ENCODE measurements at places on chromosomes 5 and 9. TPM values are rescaled to one million over a fixed set of nuclear protein-coding genes. Genes with fewer than 3 reads are reported as not detected.

PCSK1 gene
- total RNA-seq = not detected

THBS4 gene
- 1.1 TPM for total RNA-seq

ZNF474 gene
- total RNA-seq = not detected

DNA sequence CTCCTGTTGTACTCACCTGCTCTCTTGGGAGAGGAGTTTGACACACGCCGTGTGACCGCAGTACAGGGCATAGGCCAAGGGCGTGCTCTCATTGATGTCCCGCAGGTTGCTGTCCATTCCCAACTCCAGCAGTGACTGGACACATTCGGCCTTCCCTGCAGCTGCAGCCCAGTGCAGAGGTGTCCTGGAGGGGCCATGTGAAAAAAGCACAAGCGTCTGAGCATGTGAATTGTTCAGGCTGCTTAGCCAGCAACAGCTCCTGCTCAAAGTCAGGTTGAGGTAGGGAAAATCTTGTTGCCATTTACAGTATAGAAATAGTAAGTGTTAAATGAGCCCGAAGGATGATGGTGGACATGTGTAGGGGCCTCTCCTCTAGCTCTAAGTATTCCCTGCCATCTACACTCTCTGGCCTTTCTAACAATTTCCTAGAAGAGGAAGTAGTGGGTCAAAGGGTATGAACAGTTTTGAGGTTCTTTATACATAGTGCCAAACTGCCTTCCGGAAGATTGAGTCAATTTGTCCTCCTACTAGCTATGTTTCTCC lies 116.5 kb downstream of the ANKRD55 start:
- no peak for DNase-seq

DNA sequence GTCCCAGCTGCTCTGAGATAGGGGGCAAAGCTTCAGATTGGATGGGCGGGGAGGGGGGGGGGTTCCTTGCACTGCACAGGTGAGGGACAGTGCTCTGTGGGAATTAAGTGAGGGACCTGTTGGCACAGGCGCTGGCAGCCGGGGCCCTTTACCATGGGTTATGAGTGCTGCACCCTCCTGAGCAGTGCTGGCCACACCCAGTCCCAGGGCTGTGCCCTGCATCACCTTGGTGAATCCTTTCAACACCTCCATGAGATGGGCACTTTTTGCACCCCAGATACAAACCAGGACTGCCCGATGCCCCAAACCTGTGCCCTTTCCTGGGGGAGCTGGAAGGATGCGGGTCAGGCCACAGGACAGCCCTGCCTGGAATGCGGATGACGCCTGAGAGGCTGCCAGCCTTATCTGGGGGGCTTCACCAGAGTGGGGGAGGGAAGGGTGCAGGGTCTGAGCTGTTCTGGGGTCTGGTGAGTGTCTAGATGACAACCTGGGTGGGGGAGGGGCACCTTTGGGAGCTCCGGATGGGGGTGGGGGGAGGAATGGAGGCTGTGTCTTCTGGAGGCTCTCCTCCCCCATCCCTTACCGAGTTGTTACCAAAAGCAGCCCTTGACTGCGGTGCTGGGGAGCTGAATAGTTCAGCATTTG lies 5.2 kb downstream of the CRB2 start:
- no peak for DNase-seq

DMGDH gene
- total RNA-seq = 0.07 TPM

GRCh38 chr9:113631871-113632665 lies 168.5 kb downstream of the RGS3 start:
- no peak for DNase-seq

DNA sequence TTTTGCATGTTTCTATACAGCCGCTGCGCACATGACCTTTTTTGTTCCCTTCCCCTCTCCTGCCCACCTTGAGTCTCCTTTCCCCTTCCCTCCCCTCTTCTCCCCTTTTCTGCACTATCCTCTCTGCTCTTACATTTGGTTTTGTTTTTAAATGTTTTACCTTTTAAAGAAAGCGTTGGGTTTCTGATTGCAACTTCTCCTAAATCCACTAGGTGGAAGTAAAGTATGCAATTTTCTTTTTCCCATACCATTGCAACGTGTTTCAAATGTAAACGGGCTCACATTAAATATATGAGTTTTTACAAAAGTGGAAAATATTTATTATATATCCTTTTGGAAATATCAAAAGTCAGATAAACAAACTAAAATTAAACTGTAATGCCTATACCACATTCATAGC lies 500.9 kb downstream of the DIRAS2 start:
- no peak for DNase-seq

ACTBL2 gene
- 0.04 TPM for total RNA-seq

DNA sequence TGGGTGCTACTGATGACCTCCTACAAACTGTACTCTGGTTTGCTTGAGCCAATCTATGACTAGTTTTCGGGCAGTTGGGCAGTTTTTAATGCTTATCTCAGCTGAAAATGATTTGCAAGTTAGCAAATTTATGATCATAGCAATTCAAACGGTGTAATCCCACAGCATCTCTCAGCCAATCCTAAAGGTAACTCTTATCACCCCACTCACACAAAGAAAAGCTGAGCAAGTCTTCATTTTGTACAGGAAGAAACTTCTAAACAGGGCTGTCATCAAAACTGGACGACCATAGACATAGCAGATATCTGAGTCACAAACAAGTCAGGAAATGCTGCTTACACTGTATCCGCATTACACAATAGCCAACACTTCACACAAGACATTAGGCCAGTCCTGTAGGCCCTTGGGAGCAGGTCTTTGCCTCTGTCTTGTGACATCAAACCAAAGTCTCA lies 2.6 kb upstream of the ENC1 start:
- DNase-seq = peak; percentile 93

ENTREP1 gene
- 0.25 TPM for total RNA-seq

- DNase-seq = no peak
These were observed 591.7 kb downstream of the ZNF608 start for GRCh38 chr5:124154714-124155113.

DNA sequence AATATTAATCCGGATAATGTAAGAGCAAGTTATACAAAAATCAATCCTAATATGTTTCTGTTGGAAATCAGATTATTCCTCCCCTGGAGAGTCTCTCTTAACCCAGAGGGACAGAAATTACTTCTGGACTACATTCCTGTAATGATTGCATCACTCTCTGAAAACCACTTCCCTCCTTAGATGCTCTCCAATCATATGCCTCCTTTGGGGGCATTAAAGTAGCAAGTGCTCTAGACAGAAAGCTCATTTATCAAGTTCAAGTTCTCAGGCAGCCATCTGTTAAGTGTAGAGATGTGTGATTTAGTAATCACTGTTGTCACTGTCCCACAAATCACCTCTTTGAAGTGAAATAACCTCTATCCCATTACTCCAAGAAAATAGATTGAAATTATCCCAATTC lies 247.1 kb downstream of the SLCO4C1 start:
- DNase-seq = no peak

DNA sequence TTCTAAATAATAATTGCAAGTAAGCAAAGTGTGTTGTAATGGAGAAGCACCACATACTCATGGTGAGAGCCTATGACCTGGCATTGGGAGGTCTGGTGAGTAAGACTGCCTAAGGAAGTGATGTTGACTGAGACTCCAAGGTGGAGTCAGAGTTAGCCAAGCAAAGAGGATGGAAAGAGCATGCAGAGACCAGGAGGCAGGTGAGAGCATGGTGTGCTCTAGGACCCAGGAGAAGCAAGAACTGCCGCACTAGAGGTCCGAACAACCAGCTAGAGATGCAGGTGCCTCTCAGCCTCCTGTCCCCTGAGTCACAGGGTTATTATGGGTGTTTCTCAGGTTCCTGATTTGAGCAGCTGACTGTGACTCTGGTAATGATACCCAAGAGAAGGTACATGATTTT lies 27.3 kb downstream of the ANP32B start:
- peak; percentile 75 for DNase-seq

CAVIN4 gene
- 0.67 TPM for total RNA-seq

ANKRD34B gene
- total RNA-seq = not detected

DNA sequence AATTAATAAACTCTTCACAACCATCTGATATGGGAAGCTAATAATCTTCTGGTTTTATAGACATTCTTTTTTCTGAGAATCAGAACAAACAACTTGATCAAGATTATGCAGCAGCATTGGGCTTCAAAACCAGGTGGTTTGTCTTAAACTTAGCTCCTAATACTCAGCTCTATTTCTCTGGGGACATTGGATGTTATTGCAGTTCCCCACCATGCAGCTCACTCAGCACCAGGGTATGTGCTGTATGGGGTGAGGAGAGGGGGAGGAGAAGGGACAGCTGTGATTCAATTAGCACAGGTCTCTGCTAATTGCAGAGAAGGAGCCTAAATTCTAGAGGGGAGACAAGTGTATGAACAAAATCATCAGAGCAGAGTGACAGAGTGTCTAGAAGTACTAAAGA lies 210.7 kb upstream of the TNC start:
- DNase-seq = no peak

- DNase-seq = peak; percentile 27
These were observed 1571.5 kb upstream of the WWC1 start for GRCh38 chr5:166719991-166720390.

- DNase-seq = no peak
These were observed 209.1 kb upstream of the ADCY2 start for GRCh38 chr5:7186818-7187217.

SLC46A2 gene
- not detected for total RNA-seq

SLC6A7 gene
- not detected for total RNA-seq

DNA sequence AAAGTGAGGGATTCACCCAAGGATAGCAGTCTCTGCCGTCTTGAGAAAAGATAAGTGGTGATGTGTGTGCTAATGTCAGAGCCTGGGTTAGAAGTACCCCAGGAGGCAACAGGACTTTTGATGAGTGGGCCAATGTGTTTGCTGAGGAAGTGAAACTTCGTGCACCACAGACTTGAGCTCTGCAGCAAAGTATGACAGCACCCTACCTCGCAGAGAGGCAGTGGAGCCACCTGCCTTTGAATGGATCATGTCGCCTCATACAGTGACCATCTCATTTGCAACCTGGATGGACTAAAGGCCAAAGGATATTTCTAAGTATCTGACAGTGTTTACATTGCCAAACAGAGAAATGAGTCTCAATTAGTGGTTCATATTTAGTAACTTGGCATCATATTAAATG lies 593.9 kb upstream of the GRAMD2B start:
- DNase-seq = no peak

DNA sequence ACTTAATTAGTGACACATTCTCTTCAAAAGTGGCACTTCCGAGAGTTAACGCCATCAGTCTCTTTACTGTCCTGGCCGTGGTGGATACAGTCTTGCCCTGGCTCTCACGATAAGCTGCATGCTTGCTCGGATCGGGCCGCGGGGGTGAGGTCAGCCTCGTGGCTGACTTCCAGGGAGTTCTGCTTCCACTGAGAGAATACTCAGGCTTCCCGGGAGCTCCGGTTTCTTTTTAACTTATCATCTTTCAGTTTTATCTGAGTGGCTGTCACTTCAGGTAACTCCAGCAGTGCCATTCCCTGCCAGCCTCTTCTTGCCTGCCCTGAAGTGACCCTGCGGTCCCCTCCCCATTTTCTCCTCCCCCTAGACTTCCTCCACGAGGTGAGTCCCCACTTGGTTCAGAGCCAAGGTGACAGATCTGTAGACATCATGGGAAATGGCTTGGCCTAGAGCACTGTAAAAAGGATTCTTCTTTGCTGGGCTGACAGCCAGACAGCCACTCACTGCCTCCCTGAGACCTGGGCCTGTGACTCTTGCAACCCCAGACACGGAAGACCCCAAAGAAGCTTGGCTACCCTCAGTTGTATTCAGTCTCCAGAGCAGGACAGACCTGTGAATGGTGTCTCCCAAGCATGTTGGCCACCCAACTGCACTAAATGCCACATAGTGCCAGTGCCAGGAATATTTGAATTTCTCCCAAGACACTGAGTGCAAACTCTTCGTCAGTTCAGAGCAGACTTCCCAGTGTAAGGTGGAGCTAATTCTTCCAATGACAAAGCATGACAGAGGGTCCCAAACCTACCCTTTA lies 95.1 kb downstream of the DAPK1 start:
- no peak for DNase-seq

- no peak for DNase-seq
These were observed 259.9 kb downstream of the GADD45G start for GRCh38 chr9:89864731-89865130.

DNA sequence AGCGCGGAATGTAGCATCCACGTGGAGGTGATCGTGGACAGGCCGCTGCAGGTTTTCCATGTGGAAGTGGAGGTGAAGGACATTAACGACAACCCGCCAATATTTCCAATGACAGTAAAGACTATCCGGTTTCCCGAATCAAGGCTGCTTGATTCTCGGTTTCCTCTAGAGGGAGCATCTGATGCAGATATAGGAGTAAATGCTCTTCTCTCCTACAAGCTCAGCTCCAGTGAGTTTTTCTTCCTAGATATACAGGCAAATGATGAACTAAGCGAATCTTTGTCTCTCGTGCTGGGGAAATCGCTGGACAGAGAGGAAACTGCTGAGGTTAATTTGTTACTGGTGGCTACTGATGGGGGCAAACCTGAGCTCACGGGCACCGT lies 598 bp downstream of the PCDHA2 start:
- DNase-seq = no peak

DNA sequence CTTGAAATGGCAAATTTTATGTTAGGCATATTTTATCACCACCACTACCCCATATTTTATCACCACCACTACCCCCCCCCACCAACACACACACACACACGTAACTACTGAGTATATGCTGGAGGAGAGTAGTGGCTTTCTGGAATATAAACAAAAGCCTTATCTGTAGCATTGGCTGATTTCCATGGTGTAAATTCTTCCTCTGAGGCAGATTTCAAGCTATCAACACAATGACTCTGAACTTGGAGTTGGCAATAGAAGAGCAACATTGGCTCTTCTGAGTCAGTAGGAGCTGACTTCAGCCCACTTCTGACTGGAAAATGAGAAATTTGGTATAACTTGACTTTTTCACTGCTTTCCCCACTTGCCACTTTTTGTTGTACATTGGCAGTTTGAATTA lies 143.0 kb downstream of the CAVIN4 start:
- no peak for DNase-seq

DNA sequence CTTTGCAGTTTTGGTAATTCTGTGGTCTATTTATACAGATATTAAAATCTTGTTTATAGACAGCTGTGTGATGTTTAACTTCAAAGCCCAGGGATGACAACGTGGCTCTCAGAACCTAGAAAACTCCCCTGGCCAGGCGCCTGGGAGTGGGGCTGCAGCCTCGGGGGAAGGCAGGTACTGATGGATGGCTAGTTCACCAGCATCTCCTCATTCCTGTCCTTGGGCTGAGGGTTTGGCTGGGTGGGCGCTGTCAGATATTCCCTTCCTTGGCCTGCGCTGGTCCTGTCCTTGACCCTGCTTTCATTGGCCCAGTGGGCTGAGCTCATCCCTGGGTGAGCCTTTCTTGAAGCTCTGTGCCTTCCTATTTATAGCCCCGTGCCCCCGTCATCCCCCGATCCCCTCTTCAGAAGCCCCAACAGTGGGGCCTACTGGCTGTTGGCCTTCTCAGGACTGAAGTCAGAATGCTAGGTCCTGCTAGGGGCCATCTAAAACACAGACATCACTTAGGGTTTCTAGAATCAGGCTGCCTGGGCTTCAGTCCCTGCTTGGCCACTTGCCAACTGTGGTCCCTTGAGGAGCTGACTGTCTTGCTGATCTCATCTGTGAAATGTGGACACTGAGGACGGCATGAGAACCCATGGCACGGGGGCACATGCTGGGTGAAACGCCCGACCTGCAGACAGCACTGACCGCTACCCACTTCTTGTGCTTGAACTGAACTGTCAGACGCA lies 20.9 kb downstream of the SH3GLB2 start:
- DNase-seq = no peak

OTP gene
- total RNA-seq = not detected

- no peak for DNase-seq
These were observed 49.2 kb upstream of the TESK1 start for GRCh38 chr9:35555881-35556280.

- no peak for DNase-seq
These were observed 43.3 kb upstream of the SLCO6A1 start for GRCh38 chr5:102542057-102542456.

- peak; percentile 89 for DNase-seq
These were observed 1471.7 kb upstream of the C9orf72 start for GRCh38 chr9:29044959-29045358.

Data from foreskin keratinocyte (primary cell).